Muscle of back (tissue), 13 donors: ENCODE measurements at places on chromosomes 2 and 18. TPM values are rescaled to one million over a fixed set of nuclear protein-coding genes. Genes with fewer than 3 reads are reported as not detected.

YIPF4 gene
- 41.8 TPM for polyA plus RNA-seq

IL18R1 gene
- polyA plus RNA-seq = 1.0 TPM

- no peak for DNase-seq
Measured at GRCh38 chr2:74512744-74513604, 1.3 kb upstream of the TLX2 start.

UGT1A4 gene
- not detected for polyA plus RNA-seq

DNA sequence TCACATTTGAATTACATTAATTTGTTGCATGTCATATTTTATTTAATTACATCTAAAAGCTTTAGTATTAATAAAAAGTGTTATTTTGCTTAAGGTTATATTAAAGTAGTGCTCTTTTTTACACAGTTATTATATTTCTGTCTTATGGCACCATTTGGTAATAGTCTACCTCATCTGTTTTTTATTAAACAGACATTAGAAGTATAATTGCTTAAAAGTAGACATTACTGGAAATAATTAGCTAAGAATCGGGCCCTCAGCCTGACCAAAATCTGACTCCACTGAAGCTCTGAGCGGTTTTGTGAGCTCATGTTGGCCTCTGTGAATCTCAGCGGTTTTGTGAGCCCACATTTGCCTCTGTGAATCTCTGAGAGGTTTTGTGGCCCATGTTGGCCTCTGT is 102.5 kb upstream of the SNTG2 start:
- no peak for DNase-seq

RFTN2 gene
- polyA plus RNA-seq = 15.9 TPM

ARHGEF4 gene
- 7.2 TPM for polyA plus RNA-seq

DNA sequence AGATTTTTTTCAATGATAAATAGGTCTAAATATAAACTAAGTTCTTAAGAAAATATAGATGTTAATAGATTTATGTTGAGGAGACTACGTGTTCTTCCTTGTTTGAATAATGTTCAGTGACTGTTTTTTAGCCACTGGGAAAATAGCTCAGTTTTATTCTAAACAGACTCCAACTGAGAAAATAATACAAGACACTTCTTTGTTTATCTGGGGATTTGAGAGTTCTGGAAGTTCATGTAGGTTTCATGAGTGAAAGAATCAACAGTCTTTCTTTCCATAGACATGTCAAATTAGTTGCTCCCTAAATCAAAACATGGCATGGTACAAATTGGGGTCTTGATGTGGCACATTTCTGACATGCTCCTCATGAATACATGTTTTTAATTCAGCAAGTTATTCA is 177.7 kb downstream of the MREG start:
- DNase-seq = no peak

DNA sequence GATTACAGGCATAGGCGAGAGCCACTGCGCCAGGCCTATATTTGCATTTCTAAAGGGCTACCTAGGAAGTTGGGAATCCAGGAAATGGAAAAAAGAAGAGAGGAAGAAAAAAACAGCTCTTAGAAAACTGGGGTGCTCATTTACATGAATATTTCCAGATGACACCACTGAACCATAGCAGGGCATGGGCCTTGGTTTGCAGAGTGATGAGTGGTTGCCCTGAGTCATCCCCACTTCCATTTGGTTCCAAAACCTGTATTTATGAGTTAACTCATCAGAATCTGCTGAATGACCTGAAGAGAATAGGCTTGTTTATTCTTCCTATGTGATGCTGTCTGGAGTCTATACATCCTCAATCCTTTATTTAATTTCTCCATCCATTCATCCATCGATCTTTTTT is 36.2 kb downstream of the EHD3 start:
- no peak for DNase-seq

DNA sequence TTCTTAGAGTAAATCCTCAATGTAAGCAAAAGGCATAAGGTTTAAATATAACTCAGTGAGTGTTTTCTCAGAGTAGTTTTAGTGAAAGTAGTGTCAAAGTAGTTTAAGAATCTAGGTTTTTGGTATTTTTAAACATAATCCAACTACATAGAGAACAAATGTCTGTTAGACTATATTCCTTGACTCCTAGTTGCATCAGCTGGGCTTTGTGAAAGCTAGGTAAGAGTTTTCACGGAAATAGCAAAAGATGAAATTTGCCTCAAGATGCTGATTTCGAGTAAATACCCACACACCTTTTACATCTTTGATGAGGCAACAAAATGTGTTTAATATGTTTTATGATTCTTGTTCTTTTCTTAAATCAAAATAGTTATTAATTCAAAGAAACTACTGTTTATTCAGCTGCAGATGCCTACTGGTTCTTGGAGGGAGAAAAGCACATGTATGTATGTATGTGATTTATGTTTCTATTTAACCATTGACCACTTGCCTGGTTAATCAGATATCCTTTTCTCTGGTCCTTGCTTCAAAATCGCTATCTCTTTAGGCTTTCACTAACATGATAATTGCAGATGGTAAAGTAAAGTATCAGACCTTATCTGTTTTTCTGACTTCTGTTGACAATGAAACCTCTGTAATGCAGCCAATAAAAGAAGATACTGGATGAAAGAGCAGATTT is 117.4 kb upstream of the NOSTRIN start:
- DNase-seq = no peak

DNA sequence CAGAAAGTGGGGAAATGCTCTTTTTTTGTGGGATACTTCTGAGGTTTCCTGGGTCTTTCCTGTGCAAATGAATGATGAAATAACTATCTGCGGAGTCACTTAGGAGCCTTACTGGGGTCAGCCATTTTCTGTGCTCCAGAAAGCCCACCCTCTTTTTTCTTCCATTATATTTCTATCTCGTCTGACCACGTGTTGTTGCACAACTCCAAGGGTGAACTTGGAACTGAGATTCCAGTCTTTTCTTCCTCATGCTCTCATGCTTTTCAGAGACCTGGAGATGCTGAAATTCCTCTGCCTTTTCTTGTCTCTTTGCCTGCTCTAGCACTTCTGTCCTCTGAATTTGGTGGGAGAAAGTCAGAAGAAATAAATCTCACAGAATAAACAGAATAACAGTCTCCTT is 4.8 kb upstream of the SCYGR5 start:
- DNase-seq = no peak

DNA sequence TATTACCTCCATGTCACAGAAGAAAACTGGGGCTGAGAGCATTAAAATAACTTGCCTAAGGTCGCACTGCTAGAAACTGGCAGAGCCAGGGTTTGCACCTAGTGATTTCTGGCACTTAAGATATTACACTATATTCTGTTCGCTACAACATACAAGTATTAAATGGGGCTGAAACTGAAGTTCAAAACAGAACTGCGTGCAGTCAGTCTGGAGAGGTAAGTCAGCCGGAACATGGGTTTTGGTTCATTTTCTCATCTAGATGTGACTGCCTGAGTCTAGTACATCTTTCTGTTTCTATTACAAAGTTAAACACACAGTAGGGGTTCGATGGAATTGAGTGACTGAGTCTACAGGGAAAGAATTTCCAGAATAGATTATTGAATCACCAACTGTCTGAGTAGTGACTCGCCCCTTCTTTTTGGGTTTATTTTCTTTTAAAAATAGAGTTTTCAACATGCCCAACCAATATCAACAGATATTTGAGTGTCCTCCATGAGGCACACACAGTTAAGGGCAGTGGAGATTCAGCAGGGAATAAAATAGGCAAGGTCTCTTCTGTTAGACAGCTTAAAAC is 150.8 kb downstream of the RNF152 start:
- DNase-seq = no peak
